ENCODE measurements at places on chromosomes 13 and 19.
A peak's percentile ranks its signal among the peaks of the same experiment; 100 is the strongest.

DNA sequence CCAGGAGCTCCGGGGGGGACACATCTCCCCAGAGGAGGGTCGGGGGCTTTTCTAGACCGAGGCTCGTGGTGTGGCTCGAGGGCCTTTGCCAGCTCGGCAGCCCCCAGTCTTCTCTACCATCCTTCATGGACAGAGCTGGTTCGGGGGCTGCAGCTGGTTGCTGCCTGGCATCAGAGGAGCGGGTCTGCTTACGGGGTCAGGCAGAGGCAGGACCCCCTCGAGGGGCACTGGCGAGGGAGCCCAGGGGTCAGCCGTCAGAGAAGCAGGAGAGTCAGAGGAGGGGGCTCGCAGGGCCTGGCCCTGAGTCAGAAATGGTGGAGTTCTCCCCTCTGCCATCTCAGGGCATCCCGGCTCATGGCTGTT is 123.5 kb downstream of the KDM4B start:
- no peak for DNase-seq

GRCh38 chr13:100480676-100481075 is 107.9 kb downstream of the GGACT start:
- no peak for DNase-seq

DNA sequence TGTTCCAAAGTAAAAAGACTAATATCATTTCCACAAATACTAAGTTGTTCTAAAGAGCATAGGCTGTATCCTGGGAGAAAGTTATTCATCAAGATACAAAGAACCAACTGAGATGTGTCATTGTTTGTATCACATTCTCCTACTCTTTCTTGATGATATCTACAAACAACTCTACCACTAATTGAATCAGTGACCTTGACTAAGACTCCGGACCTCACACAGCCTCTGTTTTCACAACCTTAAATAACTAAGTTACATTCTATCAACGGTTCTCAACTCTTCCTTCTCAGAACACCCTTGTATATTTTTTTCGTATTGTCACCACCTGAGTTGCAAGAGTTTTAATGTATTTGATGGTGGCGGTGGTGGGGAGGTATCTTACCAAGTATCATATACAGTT is 12.6 kb downstream of the IRS2 start:
- no peak for DNase-seq

- no peak for DNase-seq
Measured at GRCh38 chr19:17564781-17565180, 9.3 kb downstream of the COLGALT1 start.

- DNase-seq = no peak
Measured at GRCh38 chr13:25001476-25002206, 94.3 kb upstream of the PABPC3 start.

DNA sequence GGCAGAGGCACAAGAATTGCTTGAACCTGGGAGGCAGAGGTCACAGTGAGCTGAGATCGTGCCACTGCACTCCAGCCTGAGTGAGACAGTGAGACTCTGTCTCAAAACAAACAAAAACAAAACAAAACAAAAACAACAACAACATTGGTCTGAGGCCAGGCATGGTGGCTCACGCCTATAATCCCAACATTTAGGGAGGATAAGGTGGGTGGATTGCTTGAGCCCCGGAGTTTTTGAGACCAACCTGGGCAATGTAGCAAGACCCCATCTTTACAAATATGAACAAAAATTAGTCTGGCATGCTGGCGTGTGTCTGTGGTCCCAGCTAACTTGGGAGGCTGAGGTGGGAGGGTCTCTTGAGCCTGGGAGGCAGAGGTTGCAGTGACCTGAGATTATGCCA is 16.0 kb upstream of the NWD1 start:
- no peak for DNase-seq

DNA sequence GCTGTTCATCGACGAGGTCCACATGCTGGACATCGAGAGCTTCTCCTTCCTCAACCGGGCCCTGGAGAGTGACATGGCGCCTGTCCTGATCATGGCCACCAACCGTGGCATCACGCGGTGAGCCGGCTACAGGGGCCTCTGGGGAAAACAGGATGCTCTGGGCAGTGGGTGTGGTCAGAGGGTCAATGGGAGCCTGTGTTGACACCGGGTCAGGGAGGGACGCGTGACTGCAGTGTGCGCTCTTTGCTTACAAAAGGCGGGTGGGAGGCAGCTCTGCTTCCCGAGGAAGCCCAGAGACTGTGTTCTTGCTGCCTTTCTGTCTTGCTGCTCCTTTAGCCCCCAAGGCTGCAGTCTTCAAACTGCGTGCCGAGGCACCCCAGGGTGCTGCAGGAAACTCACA is 5.7 kb downstream of the LHB start:
- DNase-seq = no peak

- no peak for DNase-seq
Measured at GRCh38 chr13:109715902-109716301, 70.5 kb downstream of the IRS2 start.

GRCh38 chr19:50722201-50723013 is 757 bp upstream of the CLEC11A start:
- DNase-seq = no peak

GRCh38 chr13:99119656-99120055 is 81.0 kb upstream of the UBAC2 start:
- no peak for DNase-seq

DNA sequence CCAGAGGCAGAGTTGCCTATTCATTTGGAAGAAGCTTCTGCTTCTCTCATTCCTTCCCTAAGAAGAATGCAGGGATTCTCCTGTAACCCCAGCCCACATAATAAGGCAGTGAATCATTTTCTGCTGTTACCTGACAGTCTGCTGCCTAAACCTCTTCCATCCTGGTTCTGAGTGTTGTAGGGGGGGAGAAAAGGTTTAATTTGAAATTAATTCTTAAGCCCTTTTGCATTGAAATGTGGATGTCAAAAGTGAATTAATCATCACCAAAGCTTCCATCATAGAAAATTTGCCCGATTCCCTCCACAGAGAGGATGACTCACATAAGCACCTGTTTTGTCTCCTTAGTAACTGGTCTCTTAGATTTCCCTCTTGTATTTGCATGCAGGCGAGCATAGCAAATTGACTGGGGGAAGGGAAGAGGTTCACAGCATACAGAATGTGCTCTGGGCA is 146.7 kb upstream of the FNDC3A start:
- peak; percentile 77 for DNase-seq

DNA sequence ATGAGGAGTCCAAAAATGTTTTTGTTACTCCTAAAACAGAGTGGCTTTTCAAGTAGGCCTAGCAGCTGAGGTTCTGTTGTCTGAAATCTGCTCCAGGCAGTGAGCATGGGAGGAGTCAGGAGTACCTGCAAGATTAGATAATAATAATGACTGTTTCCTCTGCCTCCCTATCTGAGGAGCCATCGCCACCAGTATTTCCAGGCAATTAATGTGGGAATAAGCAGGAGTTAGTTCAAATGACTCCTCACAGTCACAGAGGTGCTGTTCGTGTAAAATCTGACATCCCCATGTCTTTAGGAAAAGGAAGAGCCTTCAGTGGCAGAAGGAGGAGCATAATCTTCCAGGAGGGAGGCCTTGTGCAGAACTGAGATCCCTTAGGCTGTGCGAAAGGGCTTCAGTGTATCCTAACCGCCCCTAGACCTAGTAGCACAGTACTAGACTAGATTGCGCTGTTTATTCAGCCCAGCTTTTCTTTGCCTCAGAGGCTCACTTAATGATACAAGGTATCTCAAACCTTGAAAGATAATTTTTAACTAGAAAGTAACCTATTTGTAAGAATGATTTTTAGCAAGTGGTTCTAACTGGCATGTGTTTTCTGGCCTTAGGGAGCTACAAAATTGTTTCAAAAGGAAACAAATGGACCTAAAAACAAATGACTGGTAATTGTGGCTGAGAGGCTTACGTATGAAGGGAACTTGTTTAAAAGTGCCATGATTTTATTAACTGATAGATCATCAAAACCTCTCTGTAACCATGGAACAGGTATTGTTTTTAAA is 49.0 kb downstream of the FREM2 start:
- DNase-seq = no peak

GRCh38 chr13:29619995-29620394 is 24.5 kb upstream of the SLC7A1 start:
- DNase-seq = no peak

- DNase-seq = no peak
Measured at GRCh38 chr13:111074826-111075225, 40.3 kb upstream of the ARHGEF7 start.

- DNase-seq = no peak
Measured at GRCh38 chr13:41211062-41211461, 16.7 kb upstream of the KBTBD7 start.

- DNase-seq = no peak
Measured at GRCh38 chr13:25237083-25237482, 50.2 kb downstream of the MTMR6 start.

DNA sequence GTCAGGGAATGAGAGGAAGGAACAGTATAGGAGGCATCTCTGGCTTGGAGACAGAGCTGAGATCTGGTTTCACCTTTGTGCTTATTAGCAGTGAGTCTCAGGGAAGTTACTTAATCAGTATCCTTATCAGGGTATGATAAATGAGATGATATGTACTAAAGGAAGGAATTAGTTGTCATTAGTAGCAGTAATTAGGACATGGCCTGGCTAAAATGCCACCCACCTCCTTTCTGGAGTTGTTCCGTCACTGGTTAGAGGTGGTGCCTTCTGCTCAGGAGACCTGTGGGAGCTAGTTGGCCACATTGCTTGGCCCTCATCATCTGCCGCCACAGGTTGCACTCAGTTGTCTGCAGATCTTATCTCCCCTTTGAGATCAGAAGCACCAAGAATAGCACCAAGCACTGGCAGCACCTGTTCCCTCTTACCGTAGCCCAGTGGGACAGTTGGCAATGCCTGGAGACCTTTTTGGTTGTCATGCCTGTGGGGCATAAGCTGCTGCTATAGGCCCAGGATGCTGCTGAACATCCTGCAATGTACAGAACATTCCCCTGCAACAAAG is 4.7 kb downstream of the GPATCH1 start:
- DNase-seq = no peak

- no peak for DNase-seq
Measured at GRCh38 chr19:44947041-44947581, 1.3 kb downstream of the APOC2 start.

DNA sequence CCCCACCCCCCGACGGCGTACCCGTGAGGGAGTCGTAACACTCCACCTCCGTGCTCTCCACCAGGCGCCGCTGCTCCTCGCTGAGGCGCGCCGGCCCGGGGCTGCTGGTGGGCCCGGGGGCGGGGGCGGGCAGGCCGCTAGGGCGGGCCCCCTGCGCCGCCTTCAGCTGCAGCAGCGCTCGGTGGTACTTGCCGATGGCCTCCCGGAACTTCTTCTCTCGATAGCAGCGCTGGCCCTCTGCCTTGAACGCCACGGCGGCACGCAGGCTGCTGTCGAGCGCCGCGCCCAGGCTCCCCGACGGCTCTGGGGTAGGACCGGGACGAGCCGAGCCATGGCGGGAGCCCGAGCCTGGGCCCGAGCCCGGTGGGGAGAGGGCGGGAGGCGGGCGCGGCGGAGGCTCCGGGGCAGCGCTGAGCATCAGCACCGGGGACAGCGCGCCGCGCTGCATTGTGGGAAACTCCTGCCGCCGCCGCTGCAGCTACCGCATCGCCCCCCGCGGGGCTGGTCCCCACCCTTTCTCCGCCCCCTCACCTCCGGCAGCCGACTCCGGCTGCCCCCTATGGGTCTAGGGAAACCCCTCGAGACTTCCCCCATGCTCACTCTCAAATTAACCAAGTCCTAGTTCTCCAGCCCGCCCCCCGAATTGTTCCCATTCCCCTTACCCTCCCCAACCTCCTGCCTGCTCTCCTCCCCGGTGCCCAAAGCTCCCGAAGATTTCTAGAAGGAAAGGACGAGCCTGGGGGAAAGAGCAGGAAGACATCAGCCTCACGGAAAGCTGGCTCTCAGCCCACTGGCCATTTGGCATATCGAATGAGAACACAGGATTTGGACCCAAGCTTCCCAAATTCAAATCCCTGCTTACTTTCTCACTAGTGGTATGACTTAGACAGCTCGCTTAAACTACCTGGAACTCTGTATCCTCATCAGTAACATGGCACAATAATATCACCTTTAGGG is at the start of gene TTC9B:
TSS of gene TTC9B (minus strand) at position 451 of the 957 bp plus-strand sequence. CDS start at position 448, 3 bp downstream.
- DNase-seq = no peak

- DNase-seq = peak; percentile 80
Measured at GRCh38 chr19:30649934-30650614, 277.9 kb downstream of the ZNF536 start.

- no peak for DNase-seq
Measured at GRCh38 chr19:11887234-11887610, 360 bp upstream of the ZNF69 start.

GRCh38 chr19:2675892-2676291 is 26.6 kb downstream of the GNG7 start:
- DNase-seq = no peak

- DNase-seq = no peak
Measured at GRCh38 chr19:293436-294110, 2.4 kb upstream of the PLPP2 start.

GRCh38 chr19:6020166-6020882 is 42.4 kb upstream of the RANBP3 start:
- DNase-seq = no peak

- DNase-seq = no peak
Measured at GRCh38 chr13:36910545-36910944, 9.5 kb downstream of the SMAD9 start.

- DNase-seq = peak; percentile 83
Measured at GRCh38 chr13:79541426-79542049, 60.6 kb downstream of the NDFIP2 start.

- DNase-seq = no peak
Measured at GRCh38 chr19:16867211-16867610, 21.6 kb upstream of the F2RL3 start.

- peak; percentile 80 for DNase-seq
Measured at GRCh38 chr19:7515645-7516151, at the start of gene ZNF358. ZNF358 (plus strand) TSS chr19:7516103; CDS start chr19:7519243, 3,140 bp downstream.

DNA sequence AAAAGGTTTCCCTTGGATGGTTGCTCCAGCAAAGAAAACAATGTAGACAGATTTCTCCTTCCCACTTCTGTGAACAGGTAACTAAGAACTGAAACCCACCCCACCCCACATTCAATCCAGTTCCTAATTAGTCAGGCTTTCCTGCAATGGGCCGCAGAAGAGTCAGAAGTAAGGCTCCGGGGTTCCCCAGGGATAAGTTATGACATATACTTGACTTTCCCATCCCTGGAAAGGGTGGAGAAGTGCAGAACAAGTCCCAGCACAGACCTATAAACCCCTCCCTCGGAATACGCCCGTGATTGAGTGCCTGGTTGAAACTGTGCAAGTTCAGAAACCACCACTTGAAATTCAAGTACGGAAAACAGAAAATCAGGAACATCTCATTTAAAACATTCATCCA is 24.9 kb downstream of the RCBTB2 start:
- DNase-seq = no peak

DNA sequence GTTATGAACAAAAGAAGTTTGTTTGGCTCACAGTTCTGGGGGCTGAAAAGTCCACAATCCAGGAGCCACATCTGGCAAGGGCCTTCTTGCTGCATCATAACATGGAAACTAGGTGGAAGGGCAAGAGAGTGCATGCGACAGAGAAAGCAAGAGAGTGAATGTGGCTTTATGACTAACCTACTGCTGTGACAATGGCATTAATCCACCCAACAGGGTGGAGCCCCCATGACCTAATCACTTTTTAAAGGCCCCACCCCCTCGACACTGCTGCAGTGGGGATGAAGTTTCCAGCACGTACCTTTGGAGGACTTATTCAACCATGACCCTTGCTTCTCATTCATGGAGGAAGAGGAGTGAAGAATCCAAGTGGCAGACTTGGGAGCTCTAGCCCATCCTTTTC is 30.0 kb upstream of the RFXAP start:
- no peak for DNase-seq

GRCh38 chr19:8089664-8090601 is 37.4 kb downstream of the CCL25 start:
- DNase-seq = no peak

- DNase-seq = no peak
Measured at GRCh38 chr19:42343344-42344110, 18.1 kb downstream of the MEGF8 start.

Data from putamen (tissue), 1 donor.